ENCODE measurements at places on chromosomes 7 and 10.

- DNase-seq: no peak
Measured at GRCh38 chr7:101555269-101555920, 73.7 kb downstream of the MYL10 start.

GRCh38 chr10:3946234-3947229 is 161.5 kb upstream of the KLF6 start:
- no peak for DNase-seq

GRCh38 chr10:73552819-73553715 is 38.1 kb downstream of the USP54 start:
- no peak for DNase-seq

DNA sequence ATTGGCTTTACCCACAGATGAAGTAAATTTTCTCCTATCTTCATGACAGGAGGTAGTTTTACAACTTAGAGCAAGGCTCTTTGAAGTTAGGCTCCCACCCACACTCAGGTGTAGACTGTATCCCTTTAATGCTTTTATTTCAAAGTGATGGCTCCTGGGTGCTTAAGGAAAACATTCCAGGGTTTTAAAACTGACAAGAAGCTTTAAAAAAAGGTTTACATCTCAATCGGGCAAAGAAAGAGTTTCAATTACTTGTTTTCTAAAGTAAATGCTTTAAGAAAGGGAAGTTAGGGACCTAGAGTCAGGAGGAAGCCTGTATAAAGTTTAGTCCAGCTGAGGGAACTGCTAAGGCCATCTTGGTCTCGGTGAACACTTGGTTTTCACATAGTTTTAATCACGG is 1153.8 kb upstream of the C7orf33 start:
- no peak for DNase-seq

DNA sequence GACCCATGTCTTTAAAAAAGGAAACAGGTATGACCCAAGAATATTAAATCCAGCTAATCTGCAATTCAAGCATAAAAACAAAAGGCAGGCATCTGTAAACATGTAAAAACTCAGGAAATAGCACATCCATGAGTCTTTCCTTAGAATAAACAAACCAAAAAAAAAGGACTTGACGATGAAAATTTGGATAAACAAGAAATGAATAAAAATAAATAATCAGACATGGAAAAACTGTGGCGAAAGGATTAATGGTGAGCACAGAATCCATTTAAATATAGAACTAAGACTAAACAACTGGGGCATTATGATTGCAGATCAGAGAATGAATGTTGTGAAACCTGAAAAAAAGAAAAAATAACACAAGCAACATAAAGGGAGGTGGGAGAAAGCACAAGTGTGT is 170.1 kb downstream of the DOCK4 start:
- no peak for DNase-seq

GRCh38 chr10:80524190-80524909 is 13.4 kb upstream of the SH2D4B start:
- DNase-seq: no peak

DNA sequence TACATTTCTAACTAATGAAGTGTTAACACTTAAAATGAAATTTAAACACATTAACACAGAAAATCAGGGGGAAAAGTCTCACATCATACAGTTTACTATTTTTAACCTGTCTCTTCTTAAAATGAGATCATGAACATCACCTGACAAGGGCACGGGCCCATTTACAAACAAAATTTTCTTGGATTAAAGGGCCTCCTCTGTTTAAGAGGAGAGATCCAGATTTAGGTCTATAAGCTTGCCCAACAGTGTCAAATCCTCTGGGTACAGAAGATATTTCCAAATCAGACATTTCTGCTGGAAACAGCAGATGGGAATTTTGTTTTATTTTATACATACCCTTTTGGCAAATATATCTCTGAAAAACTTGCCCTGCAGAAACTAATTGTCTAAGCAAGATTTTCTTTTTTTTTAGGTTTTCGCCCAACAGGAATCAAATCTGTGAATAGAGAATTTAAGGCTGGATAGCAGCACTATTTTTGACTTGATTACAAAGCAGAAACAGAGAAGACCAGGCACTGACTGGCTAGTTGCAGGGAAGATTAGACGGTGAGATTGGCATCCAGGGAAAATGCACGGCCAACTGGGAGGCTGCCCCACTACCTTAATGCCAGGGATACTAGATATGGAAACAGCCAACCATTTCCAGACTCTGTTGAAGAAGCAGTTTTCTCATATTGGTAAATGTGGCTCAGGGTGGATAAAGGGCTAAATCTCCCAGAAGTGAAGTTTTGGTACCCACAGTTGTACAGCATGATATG is 173.4 kb downstream of the LRRN3 start:
- no peak for DNase-seq

DNA sequence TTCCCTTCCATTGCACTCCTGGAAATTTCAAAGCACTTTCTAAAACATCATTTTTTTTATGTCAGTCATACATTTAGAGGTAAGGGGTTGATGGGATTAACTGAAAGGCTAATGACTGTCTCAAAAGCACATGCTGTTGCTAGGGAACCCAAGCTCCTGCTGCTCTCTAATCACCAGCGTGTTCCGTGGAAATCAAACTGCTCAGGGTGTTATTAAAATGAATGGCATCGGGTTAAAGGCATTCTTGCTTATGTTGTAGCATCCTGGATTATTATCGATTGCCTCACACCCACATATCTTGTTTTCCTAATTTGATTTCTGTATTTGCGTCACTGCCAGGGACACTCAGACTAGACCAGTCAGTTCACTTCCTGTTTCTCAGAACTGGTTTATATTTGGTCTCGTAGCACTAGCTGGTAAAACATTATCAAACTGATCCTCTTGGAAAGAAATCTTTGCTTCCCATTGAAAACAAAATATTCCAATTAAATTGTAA is 216.5 kb upstream of the MKLN1 start:
- no peak for DNase-seq

DNA sequence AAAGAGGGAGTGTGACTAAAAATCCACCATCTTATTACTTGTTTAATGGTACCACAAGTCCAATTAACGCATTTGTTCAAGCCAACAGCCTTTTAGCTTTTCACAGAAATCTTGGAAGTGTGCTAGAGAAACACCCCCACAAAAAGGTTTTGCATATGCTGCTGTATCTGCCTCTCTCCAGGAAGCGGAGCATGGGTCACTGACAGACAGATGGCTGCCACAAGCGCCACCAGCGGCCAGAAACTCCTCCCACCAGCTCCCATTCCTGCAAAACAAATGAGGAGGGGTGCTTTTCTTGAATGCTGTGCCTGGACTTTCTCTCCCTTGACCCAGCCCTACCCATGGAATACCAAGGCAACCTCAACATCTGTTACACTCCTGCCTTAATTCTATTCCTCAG is 176.3 kb upstream of the LRGUK start:
- DNase-seq: no peak

- no peak for DNase-seq
Measured at GRCh38 chr10:52609071-52609470, 163.5 kb downstream of the MBL2 start.

DNA sequence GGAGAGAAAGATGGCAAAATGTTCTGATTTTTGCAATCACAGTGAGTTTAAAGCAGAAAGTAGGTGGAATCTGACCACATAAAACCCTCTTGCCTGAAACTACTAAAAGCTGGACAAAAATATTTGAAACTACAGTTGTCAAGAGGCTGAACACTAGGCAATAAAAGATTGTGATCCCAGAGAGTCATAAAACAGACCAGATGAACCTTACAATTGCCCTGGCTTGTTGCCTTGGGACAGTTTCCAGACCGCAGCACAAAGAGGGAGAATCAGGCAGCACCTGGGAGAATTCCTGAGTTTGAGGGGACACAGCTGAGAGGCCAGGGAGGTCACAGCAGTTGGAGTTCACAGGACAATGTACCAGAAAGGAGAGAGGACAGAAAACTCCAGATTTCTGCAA is 107.3 kb upstream of the NANOS1 start:
- no peak for DNase-seq

DNA sequence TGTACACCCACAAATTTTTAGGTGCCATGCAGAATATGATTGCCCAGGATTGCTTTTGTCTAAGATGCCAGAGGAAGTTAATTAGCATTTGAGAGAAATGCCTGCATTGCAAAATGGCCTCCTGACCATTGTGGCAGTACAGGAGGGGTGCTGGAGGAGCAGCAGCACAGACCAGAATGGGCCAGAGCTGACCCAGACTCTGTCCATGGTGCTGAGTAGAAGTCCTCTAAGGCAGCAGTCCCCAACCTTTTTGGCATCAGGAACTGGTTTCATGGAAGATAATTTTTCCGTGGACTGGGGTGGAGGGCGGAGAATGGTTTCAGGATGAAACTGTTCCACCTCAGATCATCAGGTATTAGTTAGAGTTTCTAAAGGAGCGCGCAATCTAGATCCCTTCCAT is 217.8 kb upstream of the AGK start:
- DNase-seq: no peak

DNA sequence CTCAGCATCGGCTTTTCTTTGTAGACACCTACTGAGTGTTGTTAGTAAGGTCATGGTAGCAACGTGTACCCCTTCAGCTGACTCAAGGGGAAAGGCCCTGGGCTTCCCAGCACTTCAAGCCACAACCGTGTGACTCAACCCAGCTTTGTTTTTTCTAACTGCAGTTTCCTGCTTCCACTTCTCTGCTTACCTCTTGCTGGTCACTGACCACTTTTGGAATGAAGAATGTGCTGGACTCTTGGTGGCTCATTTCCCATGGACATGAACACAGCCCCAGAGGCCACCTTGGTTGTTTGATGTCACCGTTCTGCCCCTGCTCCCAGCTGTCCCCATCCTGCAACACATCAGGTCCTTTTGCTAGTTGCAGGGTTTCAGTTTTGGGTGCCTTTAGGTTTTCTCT is 69.5 kb upstream of the ZNF438 start:
- no peak for DNase-seq

GRCh38 chr7:118305671-118306070 is 81.2 kb downstream of the ANKRD7 start:
- DNase-seq: no peak

DNA sequence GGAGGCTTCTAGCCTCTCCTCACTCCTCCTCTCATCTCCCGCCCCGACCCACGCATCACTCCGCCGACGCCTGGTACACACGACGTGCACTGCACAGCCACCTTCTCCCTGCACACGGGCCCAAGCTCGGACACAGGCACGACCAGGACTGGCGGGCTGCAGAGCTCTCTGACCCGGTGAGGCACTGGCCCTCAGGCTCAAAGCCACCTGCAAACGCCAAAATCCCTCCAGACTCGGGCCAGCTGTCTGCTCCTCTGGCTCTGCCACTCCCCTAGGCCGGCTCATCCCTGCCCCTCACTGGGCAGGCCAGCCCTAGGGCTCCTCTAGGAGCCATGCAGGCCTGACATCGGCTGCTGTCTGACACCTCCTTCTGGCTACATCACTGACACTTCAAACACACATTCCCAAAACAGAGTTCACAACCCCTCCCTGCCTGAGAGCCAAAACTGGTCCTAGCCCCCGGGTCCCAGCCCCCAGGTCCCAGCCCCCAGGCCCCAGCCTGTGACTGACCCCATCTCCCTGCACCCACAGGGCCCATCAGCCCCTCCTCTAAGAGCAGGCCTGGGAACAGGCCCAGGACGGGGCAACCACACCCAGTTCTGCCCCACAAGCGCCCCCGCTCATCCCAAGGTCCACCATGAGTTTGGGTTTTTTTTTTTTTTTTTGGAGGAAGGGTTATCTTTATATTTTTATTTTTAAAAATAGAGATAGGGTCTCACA is 35.1 kb downstream of the MAD1L1 start:
- no peak for DNase-seq

DNA sequence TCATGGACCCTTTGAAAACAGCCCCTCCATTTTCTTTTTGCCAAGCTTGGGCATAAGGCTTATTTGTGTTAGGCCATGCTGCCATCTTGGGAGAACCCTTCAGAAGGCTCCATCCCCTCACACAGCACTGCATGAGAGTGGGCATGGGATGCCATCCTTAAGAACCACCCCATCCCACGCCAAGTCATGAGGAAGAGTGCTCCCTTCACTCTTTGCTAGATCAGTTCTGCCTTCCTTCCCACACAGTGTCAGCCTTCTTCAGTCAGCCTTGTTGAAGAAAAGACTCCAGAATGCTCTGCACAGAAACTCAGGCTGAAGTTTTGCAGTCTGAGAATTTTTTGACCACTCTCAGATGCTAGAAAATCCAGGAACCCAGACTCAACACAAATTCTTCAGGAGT is 15.5 kb upstream of the CHN2 start:
- no peak for DNase-seq

- DNase-seq: no peak
Measured at GRCh38 chr7:101940830-101941229, 123.4 kb downstream of the CUX1 start.

- DNase-seq: no peak
Measured at GRCh38 chr7:19617901-19618300, 90.9 kb downstream of the POLR1F start.

GRCh38 chr10:89078724-89079672 is 88.4 kb downstream of the FAS start:
- DNase-seq: no peak

DNA sequence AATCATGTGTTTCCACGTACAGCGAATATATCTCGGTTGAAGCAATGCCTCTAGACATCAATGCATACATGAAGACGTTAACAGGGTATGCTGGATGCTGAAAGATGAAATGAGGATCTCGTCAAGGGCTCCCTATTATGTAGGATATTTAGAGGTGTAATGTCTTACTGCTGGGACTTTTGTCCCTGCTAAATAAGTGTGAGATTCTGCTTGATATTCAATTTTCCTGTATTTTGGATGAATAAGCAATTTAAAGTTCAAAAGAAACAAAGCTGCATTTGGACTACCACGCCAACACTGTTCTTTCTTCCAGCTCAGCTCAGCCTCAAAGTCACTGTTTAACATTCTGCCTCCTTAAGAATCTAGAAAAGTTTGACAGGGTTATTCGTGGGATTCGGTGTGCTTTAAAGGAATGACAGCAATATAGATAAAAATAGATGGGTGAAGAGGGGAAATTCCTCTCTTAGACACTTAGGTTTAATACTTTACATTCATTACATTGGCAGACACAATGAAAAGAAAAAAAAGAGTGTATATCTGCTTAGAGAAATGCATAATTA is 110.1 kb upstream of the RHEB start:
- DNase-seq: no peak

DNA sequence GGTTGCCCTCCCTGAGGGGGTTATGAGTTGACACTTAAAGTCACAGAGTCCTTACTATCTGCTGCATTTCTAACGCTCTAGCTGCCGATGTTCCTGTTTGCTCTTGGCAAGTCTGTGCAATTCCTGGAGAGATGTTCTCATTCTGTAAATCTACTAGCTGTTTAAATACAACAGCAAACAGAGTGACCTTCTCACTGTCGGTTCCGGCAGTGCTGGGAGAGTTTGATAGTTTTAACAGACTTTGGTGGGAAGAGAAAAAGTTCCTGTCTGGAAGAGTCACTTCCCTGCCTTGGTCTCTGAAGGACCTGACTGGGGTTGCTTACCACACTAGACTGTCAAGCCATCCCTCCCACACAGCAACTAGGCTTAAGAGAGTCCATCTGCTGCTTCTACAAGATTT is 63.3 kb upstream of the ELMO1 start:
- DNase-seq: no peak

GRCh38 chr7:228610-229009 is 36.2 kb downstream of the FAM20C start:
- no peak for DNase-seq

- DNase-seq: no peak
Measured at GRCh38 chr10:33418301-33418700, 83.8 kb upstream of the NRP1 start.

Data from activated T-cell treated with anti-CD3 and anti-CD28 coated beads, Interleukin-2, amount 50 U/mL, for 1 hour (primary cell).